ENCODE measurements at places on chromosomes 11 and 22. TPM values are rescaled to one million over a fixed set of nuclear protein-coding genes. Genes with fewer than 3 reads are reported as not detected.
A peak's percentile ranks its signal among the peaks of the same experiment; 100 is the strongest.

- no peak overlapping the region for H3K4me3 ChIP-seq
- no peaks in the 10 kb centered on the region for H3K27me3 ChIP-seq
- peaks cover 22% of the 10 kb centered on the region for H3K4me1 ChIP-seq
- H3K36me3 ChIP-seq = no peaks in the 10 kb centered on the region
- no peak overlapping the region for H3K27ac ChIP-seq
Observed at GRCh38 chr11:68018730-68019190, 8.6 kb downstream of the ALDH3B1 start.

- no peak for DNase-seq
- H3K27ac ChIP-seq = no peak overlapping the region
- H3K4me1 ChIP-seq = no peaks in the 10 kb centered on the region
- no peak overlapping the region for H3K4me3 ChIP-seq
Observed at GRCh38 chr11:113518716-113519495, 43.7 kb upstream of the DRD2 start.

Gene FGF4
- total RNA-seq = 5.4 TPM

DNA sequence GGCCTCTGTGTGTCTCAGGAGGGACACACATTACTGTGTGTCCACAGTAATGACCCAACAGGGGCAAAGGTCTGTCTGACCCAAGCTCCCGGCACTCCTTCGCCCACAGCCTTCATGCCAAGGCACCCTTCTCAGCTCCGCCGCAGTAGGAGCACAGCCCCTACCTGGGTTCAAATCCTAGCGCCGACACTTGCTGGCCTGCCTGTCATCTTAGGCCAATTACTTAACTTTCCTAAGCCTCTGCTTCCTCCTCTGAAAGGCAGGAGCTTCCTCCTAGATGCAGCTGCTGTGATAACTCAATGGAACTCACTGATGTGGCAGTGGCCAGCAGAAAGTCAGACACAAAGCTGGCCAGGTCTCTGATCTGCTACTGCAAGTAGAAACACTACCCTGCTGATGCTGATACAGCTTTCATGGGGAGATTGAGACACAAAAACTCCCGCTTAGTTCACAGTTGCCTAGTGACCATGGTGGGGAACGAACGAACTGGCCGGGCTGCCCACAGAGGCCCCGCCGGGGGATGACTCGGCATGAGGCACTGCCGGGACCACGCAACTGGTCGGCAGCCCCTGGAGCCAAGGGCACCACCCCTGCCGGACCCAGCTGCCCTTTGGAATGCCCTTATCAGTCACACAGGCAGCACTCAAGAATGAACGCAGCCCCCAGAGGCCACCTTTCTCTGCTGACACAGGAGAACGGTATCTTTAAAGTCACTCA lies 8.1 kb downstream of the EHD1 start:
- H3K27me3 ChIP-seq = no peaks in the 10 kb centered on the region
- peak; percentile 79 for DNase-seq
- peak overlapping the region; percentile 94 for H3K27ac ChIP-seq
- H3K4me3 ChIP-seq = peak overlapping the region; percentile 10
- peaks cover 87% of the 10 kb centered on the region for H3K4me1 ChIP-seq

DNA sequence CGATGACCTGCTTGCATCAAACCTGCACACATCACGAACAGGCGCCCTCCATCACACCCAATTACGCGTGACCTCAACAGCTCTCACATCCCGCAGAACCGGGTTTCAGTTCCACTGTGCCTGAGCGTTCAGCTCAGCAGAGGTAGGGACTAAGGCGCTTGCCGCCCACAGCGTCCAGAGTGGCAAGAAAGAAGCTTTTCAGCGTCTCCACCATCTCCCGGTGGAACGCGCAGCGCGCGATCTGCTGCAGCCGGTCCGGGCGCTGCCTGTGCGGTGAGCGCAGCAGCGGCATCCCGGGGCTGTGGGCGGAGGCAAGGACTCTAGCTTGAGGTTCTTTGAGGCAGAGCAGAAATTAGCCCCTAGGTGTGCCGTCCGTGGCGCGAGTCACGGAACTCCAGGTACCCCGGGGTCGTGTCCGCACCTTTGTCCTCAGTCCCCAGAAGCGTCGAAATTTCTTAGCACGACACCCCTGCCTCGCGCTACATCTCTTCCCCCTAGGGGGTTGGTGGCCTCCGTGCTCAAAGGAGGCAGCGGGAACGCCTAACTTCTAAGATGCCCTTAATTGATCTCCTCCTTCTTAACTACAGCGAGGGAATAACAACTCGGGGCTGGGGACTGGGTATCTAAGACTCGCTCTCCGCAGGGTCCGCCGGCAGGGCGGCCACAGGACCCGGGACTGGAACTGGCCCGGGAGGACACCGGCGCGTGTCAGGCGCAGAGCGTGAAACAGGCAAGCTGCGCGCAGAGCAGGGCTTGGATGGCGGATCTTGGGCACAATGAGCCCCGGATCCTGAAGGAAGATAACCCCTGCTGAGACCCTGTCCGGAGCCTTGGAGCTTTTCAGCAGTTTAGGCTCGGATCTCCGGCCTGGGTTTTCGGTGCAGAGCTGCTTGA lies 1.7 kb upstream of the CALCA start:
- H3K4me1 ChIP-seq = peaks cover 23% of the 10 kb centered on the region
- H3K27ac ChIP-seq = no peak overlapping the region
- H3K36me3 ChIP-seq = no peaks in the 10 kb centered on the region
- H3K4me3 ChIP-seq = peak overlapping the region; percentile 7

GRCh38 chr11:85171648-85172257 lies 455.4 kb downstream of the DLG2 start:
- H3K27me3 ChIP-seq = no peaks in the 10 kb centered on the region
- H3K4me1 ChIP-seq = no peaks in the 10 kb centered on the region
- H3K27ac ChIP-seq = no peak overlapping the region
- no peak for DNase-seq
- peaks cover 3% of the 10 kb centered on the region for H3K36me3 ChIP-seq

- H3K27me3 ChIP-seq = no peaks in the 10 kb centered on the region
- no peak for DNase-seq
- no peaks in the 10 kb centered on the region for H3K36me3 ChIP-seq
Observed at GRCh38 chr11:106288057-106288456, 210.6 kb downstream of the AASDHPPT start.

- H3K36me3 ChIP-seq = no peaks in the 10 kb centered on the region
- H3K4me1 ChIP-seq = peaks cover 26% of the 10 kb centered on the region
- no peaks in the 10 kb centered on the region for H3K27me3 ChIP-seq
- no peak overlapping the region for H3K4me3 ChIP-seq
- H3K27ac ChIP-seq = no peak overlapping the region
Observed at GRCh38 chr22:20159076-20159475, 8.2 kb upstream of the CCDC188 start.

All from muscle of leg (tissue), 16 donors.